NCI-H1436 treated with DMSO at 0.1 percent for 48 hours (cell line): ENCODE measurements at places on chromosomes 12 and 14.

- peak; percentile 4 for DNase-seq
Measured at GRCh38 chr12:91785655-91786498, 359.8 kb downstream of the BTG1 start.

DNA sequence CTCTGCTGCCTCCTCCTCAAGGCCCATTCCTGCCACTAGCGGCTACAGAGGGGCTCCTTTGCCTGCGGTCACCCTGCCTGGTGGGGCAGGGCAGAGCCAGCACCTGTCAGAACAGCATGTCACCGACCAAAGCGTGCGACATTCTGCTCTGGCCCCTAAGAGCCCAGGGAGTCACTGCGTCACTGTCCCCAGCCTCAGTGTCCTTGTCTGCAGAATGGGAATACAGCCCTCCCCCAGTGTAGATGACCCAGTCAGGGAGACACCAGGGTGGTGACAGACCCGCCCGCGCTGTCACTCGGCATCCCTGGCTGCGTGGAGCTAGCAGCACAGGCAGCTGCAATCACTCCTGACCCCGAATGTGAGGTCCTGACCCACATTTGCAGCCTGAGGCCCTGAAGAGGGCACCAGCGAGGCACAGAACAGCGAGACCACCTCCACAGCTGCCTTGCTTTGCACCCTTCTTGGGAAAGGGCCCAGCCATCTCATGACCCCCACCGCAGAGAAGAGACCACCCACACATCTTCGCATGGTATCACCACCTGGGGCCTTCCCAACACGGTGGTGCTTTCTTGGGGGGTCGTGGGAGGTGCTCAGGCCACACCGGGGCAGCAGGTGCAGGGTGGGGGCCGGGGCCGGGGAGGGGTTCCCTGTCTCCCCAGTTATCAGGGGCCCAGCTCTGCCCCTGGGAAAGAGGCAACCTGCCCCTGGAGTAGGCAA is 2.5 kb downstream of the AHNAK2 start:
- no peak for DNase-seq

DNA sequence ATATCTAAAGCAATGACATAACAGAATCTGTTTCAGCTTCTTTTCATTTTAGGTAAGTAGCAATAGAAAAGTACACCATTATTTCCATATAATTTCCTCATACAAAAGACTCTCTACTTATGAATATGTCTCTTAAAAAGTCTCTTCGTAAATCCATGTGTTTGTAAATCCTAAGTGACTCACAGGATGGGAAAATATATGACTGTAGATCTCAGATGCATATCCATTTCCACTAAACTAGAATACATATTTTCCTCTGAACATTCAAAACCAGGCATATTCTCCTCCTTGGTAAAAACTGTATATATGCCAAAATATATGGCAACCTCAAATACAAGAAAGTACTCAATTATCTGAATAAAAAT is 93.6 kb downstream of the TXNDC16 start:
- DNase-seq = no peak

DNA sequence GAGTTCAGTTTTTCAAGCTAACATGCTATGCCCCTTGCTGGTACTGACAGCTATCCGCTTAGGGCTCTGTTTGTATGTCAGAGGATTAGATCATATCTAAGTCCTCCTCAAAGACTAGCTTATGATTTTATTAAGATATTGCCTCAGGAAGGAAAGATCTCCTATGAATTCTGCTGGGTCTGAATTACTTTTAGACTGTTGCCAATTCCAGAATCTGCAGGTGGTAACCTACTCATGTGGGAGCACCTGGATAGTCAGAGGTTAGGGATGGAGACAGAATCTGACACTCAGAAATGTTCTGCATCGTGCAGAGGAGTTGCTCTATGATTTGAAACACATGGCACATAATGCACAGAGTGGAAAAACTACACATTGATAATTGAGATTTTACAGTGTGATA is 843.4 kb downstream of the SLC6A15 start:
- DNase-seq = no peak

DNA sequence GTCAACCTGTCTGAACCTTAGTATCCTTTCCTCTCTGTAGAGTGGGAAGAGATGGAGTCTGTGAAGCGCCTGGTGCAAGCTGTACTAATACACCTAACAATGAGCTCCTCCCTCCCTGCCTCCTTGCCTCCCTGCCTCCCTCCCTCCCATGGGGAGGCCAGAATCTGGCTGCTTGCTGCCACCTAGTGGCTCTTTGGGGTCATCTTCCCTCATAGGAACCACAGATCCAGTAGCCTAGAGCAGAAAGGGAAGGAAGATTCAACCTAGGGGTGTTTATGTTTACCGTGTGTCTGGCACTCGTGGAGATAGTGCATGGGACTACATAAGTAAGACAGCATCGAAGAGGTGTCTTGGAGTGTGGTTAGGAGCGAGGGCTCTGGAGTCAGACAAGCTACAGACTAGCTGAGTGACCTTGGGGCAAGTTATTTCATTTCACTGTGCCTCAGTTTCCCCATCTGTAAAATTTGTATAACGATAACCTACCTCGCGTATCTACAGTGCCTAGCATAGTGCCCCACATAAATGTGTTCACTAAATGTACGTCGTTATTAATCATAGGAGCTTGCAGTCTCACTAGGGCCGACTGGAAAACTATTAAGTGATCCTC is 35.5 kb upstream of the TSPAN9 start:
- DNase-seq = peak; percentile 70

DNA sequence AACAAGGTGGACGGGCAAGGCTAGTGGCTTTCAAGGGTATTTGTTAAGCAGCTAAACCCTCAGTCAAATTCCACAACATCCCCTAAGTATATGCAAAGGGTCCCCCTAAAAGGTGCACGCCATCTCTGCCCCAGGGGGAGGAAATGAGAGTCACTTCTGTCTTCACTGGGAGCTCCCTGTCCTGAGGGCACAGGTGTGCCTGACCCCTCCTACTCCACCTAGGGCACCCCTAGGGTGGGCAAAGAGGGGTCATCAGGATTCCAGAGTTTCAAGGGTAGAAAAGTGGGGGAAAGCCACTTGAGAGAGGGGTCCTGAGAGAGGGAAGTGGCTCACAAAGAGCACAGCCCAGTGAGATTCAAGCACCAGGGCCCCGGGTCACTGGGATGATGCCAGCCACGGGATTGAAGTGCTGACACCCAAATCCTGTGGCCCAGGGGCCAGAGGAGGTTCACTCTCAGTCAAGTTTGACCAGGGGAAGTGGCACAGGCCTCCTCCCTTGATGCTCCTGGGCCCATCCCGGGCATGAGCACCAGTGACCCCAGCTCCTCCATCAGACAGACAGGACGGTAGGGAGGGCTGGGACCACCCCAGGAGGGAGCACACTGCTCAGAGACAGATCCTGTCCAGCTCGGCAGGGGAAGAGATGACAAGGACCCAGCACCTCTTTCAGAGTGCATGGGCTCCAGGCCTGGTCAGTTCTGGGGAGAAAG is 82.3 kb upstream of the BCL11B start:
- no peak for DNase-seq

GRCh38 chr14:23159532-23159931 is 23.9 kb downstream of the SLC7A8 start:
- no peak for DNase-seq

DNA sequence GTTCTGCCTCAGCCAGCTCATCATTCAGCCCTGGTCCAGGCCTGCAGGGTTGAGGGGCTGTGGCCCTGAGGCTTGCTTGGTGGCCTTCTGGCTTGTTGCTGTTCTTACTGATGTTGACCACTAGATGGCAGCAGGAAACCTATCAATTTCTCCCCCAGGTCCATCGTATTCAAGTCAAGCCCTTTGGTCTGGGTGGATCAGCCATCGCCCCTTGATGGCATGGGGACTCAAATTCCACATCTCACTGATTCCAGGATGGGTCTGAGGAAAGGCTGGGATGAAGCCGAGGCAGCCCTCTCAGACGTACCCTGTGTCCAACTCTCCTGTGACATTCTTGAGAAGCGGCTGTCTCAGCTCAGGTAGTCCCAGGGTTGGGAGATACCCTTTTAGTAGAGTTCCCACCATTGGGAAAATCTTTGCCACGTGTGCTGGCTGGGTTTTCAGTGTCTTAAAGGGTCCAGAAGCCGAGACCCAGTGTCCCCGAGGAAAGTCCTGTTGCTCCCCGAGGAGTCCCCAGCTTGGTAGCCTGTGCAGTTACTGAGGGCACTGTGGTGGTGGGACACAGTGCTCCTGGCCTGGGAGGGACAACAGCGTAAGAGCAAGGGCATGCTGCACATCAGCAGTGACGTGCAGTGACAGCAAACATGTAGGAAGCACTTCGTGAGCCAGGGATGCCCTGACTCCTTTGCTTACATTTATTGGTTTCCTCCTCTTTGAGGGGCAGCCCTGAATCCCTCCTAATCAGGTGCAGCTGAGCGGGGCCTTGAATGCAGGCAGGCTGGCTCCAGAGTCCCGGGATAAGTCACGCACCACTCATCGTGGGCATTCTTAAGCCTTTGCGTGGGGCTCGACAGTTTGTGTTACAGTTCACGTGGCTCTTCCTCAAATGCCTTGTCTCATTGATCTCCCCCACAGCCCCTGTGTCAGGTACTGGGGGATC is 58.6 kb downstream of the TSPAN9 start:
- DNase-seq = no peak

DNA sequence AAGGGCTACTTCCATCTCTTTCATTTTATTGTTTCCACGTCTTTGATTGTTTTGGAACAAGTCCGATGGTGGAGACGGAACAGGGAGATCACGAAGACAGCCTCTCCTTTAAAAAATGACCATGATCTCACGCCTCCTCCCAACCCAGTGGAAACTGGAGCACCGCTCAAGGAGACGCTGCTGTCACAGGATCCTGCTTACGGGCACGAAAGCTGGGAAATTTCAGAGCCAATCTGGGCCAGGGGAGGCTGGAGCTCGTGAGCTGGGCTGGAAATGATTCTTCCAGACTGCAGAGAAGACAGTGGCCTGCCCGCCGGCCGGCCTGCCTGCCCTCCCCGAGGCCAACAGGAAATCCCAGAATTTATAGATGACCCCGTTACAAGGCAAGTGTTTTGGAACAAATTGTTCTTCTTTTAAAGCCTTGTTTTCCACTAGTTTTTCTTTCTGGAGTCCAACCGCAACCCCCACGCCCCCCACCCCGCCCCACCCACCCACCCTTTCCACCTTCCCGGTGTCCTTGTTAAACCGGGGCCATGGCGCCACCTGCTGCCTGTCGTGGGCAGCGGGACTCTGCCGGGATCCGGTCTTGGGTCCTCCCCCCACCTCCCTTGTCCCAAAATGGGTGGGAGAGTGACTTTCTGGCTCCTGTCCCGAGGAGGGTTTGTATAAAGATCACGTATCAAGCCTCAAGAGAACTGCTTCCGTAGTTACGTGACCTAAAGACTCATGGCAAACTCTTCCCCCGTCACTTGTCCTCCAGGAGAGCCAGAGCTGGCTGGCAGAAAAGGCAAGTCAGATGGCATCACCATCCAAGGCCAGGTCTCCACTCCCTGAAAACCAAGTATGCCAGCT is 40.3 kb downstream of the MAP1LC3B2 start:
- DNase-seq = no peak

GRCh38 chr12:94714378-94715114 is 64.2 kb upstream of the TMCC3 start:
- DNase-seq = no peak

DNA sequence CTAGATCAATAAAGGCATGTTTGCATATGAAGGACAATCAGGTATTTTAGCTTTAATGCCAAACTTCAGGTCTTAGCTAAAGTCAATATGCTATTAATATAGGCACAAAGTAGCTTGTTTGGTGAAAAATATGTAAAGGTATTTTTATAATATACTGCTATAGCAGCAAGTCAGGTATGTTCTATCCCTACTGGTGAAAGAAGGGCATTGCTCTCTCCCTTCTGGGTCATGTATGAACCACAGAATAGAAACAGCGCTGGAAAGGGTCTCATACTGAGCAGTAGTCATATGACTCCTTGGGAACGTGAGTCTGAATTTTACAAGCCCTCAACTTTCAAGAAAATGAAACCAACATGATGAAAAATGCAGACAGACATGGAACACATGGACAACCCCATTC is 314.6 kb downstream of the GRIN2B start:
- no peak for DNase-seq

- no peak for DNase-seq
Measured at GRCh38 chr12:31288381-31288780, 37.6 kb downstream of the SINHCAF start.

DNA sequence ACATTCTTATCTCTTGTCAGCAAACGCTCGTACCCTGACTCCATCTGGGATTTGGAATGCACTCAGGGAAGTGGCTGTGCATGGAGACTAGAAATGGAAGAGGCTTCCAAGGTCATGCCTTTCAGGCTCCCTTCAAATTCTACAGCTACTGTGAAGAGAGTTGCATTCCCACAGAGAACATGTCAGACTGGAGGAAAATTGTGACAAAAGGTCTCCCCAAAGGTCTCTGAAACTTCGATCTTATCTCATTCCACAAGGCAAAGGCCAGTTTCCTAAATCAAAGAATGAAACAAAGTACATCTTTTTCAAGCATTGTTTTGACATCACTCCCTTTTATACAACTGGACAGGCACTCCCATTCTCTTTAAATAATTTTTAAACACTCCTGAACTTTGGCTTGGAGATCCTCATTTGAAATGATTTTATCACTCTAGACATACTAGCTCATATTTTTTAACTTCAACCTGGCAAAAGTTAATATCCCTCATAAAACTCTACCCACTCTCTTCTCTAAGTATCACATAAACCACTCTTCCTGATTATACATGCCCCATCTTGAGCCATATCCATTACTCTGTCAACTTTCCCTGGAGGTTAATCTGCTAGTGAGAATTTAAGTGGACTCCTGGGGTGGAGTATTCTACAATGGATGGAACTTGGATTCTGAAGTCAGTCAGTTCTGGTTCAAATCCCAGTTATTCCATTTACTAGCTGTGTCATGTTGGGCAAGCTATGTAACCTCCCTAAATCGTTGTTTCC is 218.1 kb upstream of the HMGA2 start:
- no peak for DNase-seq

GRCh38 chr14:100134586-100134985 is 24.9 kb downstream of the DEGS2 start:
- DNase-seq = no peak

GRCh38 chr14:36450550-36450949 is 69.5 kb downstream of the NKX2-1 start:
- DNase-seq = no peak
